CD4-positive, alpha-beta T cell (primary cell): ENCODE measurements at places on chromosomes 13 and 19.

- H3K27me3 ChIP-seq: no peaks in the 10 kb centered on the region
- peaks cover 23% of the 10 kb centered on the region for H3K36me3 ChIP-seq
- H3K4me3 ChIP-seq: no peak overlapping the region
- DNase-seq: no peak
Measured at GRCh38 chr19:5091684-5092480, 123.0 kb downstream of the KDM4B start.

DNA sequence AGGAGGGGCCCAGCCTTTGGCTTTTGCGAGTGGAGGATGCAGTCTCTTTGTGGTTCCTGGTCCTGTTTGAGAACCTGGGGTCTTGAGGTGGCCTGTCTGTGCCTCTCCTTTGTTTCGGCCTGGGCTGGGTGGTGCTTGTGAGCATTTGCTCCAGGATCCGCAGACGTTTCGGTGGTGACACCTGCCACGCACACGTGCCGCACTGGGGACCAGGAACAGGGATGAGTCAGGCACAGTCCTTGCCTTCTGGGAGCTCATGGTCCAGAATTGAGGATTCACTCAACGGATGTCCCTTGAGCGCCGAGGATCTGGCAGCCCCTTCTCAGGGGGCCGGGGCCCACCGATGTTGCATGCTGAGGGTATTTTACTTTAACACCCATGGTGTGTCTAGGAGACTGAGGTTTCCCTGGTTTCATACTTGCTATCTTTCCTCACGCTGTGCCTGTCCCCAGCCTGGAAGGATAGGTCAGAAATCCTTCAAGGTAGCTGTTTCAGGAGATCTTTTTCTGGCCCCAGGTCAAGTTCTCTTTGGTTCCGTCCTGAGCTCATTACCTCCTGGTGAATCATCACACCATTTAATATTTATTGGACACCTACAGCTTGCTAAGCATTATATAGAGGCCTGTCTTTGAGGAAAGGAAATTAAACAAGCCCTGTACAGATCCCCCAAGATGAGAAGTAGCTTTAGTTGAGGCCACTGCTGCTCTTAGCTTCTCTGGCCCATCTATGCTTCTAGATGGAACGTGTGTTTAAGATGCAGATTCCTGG is 5.1 kb downstream of the HDGFL2 start:
- no peak overlapping the region for H3K27ac ChIP-seq
- H3K4me3 ChIP-seq: no peak overlapping the region
- H3K36me3 ChIP-seq: peaks cover 24% of the 10 kb centered on the region
- no peak for DNase-seq

DNA sequence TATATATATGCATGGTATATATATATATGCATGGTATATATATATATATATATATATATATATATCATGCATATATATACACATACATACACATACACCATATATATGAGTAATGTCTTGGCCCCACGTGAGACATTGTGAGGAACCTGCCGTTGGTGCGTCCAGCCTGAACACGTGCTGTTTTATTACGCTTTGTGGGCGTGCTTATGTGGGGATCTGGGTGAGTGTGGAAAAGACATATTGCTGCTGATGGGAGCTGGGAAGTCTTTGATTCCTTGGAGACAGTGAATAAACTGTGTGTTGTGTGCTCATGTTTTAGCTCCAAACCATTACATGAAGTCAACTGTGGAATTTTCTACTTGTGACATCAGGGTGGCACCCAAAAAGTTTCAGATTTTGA is 28.9 kb downstream of the KCTD15 start:
- DNase-seq: no peak
- H3K4me3 ChIP-seq: no peak overlapping the region
- peaks cover 7% of the 10 kb centered on the region for H3K4me1 ChIP-seq
- H3K27ac ChIP-seq: no peak overlapping the region
- no peaks in the 10 kb centered on the region for H3K36me3 ChIP-seq

DNA sequence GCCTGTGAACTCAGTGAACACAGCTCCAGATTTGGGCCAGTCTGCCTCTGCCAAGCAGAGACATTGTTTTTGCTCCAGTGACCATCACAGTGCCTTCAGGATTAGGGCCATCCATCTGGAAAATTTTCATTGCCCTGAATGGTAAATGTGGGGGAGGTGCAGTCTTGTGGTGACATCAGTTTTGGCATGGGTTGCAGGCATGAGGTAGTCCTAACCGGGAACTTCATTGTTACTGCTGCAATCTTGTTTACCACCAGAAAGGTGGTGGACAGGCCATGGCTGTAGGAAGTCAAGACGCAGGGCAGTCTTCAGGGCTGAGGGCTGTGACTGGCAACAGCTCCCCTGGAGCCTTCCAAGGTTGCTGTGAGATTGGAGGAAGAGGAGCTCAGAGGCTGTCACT is 55.2 kb downstream of the SPATA13 start:
- H3K27ac ChIP-seq: no peak overlapping the region
- H3K36me3 ChIP-seq: no peaks in the 10 kb centered on the region
- H3K27me3 ChIP-seq: no peaks in the 10 kb centered on the region

- H3K27ac ChIP-seq: no peak overlapping the region
- peaks cover 2% of the 10 kb centered on the region for H3K36me3 ChIP-seq
- no peaks in the 10 kb centered on the region for H3K27me3 ChIP-seq
- DNase-seq: no peak
Measured at GRCh38 chr13:45219123-45219891, 18.5 kb upstream of the KCTD4 start.

DNA sequence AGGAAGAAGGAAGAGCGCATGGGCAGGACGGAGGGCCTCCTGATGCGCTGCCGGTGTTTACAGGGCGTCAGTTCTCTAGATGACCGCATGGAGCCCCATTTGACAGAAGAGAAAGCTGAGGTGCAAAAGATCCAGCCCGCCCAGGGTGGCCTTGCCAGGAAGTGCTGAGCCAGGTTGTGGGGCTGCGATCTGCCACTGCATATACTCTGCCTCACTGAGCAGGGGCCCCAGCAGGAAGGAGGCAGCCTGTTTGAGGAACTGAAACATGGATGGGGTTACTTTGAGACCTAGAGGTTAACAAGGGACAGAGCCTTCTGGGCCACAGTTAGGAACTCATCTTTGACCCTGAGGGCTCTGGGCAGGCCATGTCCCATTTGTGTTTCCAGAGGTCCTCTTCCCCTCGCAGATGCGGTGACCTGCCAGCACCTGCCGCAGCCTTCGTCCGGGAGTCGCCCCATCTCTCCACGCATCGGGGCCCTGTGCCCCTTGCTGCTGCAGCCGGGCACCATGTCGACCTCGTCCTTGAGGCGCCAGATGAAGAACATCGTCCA is 3.2 kb downstream of the EPN1 start:
- no peak for DNase-seq
- H3K27ac ChIP-seq: no peak overlapping the region
- H3K4me1 ChIP-seq: peaks cover 63% of the 10 kb centered on the region

DNA sequence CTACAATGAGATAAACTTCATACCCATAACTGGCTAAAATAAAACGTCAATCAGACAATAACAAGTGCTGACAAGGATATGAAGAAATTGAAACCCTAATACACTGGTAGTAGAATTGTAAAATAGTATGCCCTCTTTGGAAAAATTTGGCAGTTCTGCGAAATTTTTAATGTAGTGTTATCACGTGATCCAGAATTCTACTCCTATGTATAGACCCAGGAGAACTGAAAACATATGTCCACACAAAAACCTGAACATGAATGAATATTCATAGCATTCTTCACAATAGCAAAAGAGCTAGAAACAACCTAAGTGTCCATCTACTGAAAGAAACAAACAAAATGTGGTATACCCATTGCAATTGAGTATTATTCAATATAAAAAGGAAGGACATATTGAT is 14.2 kb upstream of the MYO16 start:
- H3K4me3 ChIP-seq: no peak overlapping the region
- no peak overlapping the region for H3K27ac ChIP-seq
- no peaks in the 10 kb centered on the region for H3K27me3 ChIP-seq
- no peaks in the 10 kb centered on the region for H3K36me3 ChIP-seq

DNA sequence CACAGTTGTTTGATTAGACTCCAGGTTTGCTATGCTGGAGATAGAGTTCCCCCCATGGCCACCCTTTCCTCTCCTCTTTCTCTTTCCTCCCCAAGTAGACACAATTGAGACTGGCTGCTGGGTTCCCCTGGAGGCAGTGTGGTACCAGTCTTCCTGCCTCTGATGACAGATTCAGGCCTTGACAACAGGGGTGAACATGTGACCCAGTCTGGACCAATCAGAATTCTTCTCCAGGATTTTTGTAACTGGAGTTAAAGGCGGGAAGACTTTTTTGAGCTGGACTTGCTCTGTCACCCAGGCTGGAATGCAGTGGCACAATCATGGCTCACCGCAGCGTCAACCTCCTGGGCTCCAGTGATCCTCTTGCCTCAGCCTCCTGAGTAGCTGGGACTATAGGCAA is 48.7 kb downstream of the CCNE1 start:
- H3K27ac ChIP-seq: no peak overlapping the region
- no peaks in the 10 kb centered on the region for H3K36me3 ChIP-seq
- H3K4me3 ChIP-seq: no peak overlapping the region
- peaks cover 4% of the 10 kb centered on the region for H3K4me1 ChIP-seq
- DNase-seq: no peak

- DNase-seq: no peak
- no peaks in the 10 kb centered on the region for H3K27me3 ChIP-seq
- peaks cover 4% of the 10 kb centered on the region for H3K36me3 ChIP-seq
- no peak overlapping the region for H3K27ac ChIP-seq
- peaks cover under 1% of the 10 kb centered on the region for H3K4me1 ChIP-seq
Measured at GRCh38 chr13:32229443-32229842, 85.7 kb downstream of the ZAR1L start.

DNA sequence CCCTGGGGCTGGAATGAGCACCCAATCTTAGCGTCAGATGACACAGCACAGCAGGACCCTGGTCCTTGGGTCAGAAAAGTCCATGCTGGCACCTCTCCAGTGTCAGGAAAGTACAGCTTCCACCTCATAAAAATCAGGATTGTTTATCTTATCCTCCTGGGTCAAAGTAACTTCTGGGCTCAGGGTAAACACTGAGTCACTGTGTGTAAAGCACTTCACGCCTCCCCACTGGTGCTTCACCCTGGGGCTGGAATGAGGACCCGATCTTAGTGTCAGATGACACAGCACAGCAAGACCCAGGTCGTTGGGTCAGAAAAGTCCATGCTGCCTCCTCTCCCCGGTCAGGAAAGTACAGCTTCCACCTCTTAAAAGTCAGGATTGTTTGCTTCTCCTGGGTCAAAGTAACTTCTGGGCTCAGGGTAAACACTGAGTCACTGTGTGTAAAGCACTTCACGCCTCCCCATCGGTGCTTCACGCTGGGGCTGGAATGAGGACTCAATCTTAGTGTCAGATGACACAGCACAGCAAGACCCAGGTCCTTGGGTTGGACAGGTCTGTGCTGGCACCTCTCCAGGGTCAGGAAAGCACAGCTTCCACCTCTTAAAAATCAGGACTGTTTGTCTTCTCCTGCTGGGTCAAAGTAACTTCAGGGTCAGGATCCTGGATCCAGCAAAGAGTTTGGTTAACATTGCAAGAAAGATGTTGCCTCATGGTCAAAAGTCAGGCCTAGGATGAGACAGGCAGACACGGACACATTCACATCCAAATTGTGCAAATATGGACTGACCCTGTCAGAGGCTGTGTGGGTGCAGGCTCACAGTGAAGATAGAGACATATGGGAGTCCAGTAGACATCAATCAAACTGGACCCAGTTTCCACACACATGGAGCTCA is 39.2 kb upstream of the CYP2A7 start:
- no peak for DNase-seq
- no peak overlapping the region for H3K4me3 ChIP-seq
- H3K36me3 ChIP-seq: no peaks in the 10 kb centered on the region

DNA sequence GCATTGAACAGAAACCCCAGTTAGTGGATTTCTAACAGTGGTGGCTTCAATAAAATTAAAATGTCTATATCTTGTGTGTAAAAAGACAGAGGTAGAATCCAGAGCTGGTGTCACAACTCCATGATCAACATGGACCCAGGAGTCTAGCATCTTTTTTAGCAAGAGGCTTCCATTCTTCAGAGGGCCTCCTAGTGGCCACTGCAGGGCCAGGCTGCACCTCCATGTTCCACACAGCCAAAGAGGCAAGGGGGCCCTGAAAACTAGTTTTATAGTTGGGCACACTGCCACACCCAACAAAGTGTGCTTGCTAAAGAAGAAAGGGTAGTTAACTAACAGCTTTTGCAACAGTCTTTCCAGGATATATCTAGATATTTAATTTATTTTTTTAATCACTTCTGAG is 12.9 kb downstream of the N4BP2L1 start:
- no peaks in the 10 kb centered on the region for H3K27me3 ChIP-seq
- no peaks in the 10 kb centered on the region for H3K4me1 ChIP-seq
- peak; percentile 10 for DNase-seq
- H3K4me3 ChIP-seq: no peak overlapping the region

DNA sequence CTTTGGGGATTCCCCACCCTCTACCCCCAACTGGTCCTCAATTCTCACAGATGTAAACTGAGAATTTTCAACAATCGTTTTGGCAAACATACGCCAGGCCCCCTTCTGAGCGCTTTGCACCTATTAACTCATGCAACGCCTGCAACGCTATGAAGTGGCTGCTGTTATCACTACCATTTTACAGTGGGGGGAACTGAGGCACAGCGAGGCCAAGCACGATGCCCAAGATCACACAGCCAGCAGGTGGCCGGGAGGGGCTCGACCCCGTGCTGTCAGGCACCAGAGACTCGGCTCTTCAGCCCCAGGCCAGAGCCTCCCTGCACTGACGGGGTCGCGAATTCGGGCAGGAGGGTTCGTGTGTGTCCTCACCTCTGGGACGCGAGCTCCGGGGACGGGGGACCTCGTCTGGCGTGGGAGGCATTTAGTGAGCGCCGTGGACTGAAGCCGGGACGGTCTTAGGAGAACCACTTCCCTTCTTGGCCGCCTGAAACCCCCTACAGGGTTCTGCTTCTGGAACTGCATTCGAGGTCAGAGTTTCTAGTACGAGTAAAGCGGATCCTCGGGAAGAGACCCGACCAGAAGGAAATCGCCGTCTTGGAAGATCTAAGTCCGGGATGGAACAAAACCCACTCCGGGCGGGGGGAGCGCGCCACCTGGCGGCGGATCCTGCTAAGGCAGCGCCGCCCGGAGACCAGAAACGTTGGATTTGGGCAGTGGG is 21.0 kb downstream of the ZNF114 start:
- peak overlapping the region; percentile 58 for H3K4me3 ChIP-seq
- H3K4me1 ChIP-seq: peaks cover 10% of the 10 kb centered on the region
- peaks cover 2% of the 10 kb centered on the region for H3K27me3 ChIP-seq
- DNase-seq: peak; percentile 61

GRCh38 chr13:105816994-105817393 is 718.5 kb downstream of the EFNB2 start:
- H3K27ac ChIP-seq: no peak overlapping the region

DNA sequence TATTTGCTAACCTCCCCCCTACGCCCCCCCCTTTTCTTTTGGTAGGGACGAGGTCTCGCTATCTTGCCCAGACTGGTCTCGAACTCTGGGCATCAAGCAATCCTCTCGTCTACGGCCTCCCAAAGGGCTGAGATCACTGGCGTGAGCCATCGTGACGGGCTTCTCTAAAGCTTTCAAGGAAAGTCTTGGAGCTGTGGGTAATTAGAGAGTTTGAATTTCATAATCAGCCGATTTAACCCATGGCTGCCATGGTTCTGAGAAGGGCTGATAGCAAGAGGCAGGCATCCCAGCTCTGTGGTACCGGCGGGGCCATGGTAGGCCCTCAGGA is 679 bp upstream of the ABHD8 start:
- no peaks in the 10 kb centered on the region for H3K36me3 ChIP-seq
- H3K27me3 ChIP-seq: no peaks in the 10 kb centered on the region
- H3K27ac ChIP-seq: no peak overlapping the region
- H3K4me3 ChIP-seq: no peak overlapping the region
- H3K4me1 ChIP-seq: peaks cover 52% of the 10 kb centered on the region
